ENCODE measurements at places on chromosomes 1 and 21.

DNA sequence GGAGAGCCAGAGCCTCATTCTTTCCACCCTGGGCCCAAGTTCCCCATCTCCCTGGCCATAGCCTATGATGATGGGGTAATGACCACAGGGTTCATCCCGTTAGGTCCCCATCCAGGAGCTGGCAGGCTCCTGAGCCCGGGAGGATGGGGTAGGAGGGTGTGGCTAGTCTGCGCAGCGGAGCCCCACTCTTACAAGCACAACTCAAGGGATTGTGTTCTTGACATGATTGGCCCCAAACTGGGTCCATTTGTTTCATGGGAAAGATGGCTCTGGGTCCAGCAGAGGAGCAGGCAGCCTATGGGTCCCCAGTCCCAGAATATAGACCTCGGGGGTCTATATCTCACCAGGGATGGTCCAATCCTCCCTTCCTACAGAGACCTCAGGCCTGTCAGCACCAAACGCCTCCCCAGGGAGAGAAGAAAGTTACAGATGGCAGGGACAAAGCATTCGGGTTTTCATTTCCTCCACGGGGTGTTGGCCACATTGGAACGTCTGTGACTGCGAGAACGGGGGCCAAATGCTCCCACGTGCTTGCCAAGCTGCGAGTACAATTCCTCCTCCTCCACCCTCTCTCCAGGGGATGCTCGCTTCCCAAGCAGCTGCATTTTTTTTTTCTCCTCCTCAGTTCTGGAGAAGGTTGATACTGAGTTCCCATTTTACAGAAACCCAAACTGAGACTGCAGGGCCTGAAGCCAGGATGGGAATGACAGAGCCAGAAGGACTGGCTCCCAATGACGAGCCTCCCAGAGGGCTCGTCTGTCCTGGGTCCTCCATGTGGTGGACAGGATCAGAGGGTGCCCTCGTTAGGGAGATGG lies 71.0 kb downstream of the DHRS3 start:
- ATAC-seq, result no peak

GRCh38 chr1:19954059-19954458 lies 25.4 kb downstream of the PLA2G2A start:
- ATAC-seq, result no peak

- no peak for ATAC-seq
Measured at GRCh38 chr1:96309783-96310182, 411.8 kb upstream of the PTBP2 start.

GRCh38 chr1:39266269-39266668 lies 61.8 kb downstream of the MACF1 start:
- ATAC-seq, result peak; percentile 18

GRCh38 chr1:86183810-86184209 lies 27.2 kb upstream of the COL24A1 start:
- ATAC-seq, result no peak

DNA sequence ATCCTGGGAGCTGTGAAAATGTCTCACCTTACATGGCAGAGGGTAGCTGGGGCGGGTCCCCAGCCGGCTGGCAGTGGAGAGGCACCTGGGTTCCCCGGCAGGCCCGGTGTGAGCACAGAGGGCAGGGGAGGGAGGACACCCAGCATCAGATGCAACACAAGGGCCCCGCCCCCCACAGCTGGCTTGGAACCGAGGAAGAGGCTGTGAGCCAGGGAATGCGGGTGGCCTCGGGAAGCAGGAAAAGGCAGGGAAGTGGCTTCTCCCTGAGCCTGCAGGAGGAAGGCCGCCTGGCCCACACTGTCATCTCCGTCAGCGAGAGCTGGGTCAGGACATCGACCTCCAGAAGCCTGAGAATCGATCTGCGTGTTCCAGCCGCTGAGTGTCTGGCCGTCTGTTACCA lies 87.3 kb downstream of the SIK1 start:
- ATAC-seq, result no peak

DNA sequence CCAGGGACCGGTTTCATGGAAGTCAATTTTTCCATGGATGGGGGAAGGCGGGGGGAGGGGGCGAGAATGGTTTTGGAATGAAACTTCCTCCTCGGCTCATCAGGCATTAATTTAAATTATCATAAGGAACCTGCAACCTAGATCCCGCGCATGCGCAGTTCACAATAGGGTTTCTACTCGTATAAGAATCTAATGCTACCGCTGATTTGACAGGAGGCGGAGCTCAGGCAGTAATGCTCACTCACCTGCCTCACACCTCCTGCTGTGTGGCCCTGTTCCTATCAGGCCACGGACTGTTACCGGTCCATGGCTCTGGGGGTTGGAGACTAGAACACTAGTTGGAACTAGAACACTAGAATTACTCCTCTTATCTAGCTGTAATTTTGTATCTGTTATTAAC lies 38.0 kb downstream of the PRRX1 start:
- no peak for ATAC-seq

DNA sequence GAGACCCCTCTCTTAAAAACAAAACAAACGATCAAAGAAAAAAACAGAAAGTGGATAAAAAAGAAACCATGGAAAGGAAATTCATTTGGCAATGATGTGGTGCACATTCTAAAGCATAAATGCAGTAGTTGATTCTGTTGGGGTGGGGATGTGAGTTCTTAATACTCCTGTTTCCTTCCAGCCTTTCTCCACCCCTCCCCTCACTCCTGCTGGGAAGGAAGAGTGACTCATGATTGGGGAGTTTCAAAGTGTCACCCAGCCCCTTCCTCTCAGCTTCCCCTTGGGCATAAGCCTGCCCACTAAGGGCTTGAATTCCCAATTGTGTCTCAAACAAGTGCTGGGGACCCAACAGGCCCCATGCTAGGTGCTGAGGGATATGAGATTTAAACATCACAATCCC lies 6.7 kb upstream of the PINK1 start:
- ATAC-seq, result no peak

DNA sequence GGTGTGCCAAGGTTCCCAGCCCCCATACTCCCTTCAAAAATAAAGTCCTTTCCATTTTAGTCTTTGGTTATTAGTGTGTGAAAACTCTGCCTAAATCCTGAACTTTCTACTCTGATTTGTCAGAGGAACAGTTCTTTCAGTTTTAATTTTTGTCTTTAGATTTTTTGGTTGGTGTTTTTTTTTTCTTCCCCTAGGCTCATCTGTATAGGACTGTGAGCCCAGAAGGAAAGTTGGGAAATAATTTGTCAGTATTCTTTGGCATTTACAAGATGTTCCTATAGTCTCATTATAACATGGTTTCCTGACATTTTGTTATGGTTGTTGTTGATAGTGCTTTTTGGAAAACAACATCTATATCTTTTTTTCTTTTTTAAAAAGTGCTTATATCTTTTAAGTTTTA lies 38.0 kb downstream of the LAMC1 start:
- no peak for ATAC-seq

DNA sequence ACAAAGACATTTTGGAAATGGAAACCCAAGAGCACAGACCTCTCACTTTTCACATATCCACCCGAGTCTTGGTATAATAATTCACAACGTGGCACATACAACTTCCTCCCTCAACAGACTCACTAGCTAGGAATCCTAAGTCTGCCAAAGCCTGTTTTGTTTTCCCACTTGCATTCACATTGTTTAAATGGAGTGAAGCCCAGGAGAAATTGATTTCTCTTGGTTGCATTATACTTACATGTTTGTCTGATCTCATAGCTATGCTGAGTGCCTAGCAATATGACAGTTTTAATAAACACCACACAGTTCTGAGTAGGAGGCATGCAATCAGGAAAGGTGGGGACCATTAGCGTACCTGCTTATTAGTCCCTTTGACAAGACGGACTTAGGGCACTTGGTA lies 348.6 kb upstream of the ADGRL4 start:
- ATAC-seq, result no peak

- ATAC-seq, result no peak
Measured at GRCh38 chr1:243848165-243848857, 1.7 kb downstream of the AKT3 start.

- no peak for ATAC-seq
Measured at GRCh38 chr1:19300211-19300610, 11.6 kb upstream of the AKR7A3 start.

DNA sequence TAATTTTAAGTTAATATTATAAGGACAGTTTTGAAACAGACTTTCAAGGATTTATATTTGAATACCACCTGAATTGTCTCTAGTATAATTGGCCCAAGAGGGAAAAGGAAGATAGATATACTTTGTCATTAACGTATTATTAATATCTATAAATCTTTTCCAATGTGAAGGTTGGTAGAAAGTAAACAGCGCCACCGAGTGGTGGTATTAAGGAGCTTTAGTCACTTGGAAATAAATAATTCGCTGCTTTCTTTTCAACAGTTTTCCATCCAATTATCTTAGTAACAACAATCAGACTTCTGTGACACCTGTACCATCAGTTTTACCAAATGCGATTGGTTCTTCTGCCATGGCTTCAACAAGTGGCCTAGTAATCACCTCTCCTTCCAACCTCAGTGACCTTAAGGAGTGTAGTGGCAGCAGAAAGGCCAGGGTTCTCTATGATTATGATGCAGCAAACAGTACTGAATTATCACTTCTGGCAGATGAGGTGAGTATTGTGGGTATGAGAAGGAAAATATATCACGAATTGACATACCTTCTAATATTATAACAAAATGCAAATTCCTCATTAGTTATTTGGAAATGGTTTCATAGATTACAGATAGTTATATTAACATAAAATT lies 37.7 kb downstream of the SH3GLB1 start:
- ATAC-seq, result no peak

- no peak for ATAC-seq
Measured at GRCh38 chr1:150182247-150182646, 32.5 kb downstream of the PLEKHO1 start.

GRCh38 chr1:21241771-21242581 lies 48.3 kb downstream of the ECE1 start:
- ATAC-seq, result no peak

DNA sequence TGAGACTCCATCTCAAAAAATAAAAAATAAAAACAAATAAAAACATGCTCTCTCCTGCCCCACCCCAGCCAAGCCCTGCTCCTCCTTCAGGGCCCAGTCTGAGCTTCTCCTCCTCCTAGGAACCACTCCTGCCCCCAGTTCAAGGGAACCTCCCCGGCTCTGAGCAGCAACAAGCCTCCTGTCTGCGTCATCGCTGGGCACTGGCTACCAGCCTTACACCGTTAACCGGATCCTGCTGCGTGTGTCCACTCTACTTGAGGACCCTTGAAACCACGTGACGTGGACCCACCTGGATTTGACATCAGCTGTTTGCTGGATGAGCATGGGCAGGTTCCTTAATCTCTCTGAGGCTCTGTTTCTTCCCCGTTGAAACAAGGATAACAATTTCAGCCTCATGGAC lies 1.6 kb upstream of the TAS1R2 start:
- no peak for ATAC-seq

DNA sequence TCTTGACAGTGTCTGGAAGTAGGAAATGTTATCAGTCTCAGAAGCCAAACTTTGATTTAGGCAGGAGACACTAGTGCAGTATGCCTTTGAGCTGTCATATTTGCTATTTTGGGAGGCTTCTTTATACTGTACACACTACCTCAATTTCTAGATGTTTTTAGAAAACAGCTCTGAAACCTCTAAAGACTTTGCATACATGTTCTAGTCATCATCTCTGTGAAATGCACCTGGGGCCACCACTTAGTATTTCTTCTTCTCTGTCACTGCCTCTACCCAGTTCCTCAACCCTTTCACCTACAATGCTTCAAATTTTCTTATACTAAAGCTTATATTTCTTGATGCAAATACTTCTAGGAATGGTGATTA lies 29.1 kb upstream of the PLA2G4A start:
- ATAC-seq, result no peak

- no peak for ATAC-seq
Measured at GRCh38 chr1:31875636-31876236, 59.9 kb upstream of the SPOCD1 start.

DNA sequence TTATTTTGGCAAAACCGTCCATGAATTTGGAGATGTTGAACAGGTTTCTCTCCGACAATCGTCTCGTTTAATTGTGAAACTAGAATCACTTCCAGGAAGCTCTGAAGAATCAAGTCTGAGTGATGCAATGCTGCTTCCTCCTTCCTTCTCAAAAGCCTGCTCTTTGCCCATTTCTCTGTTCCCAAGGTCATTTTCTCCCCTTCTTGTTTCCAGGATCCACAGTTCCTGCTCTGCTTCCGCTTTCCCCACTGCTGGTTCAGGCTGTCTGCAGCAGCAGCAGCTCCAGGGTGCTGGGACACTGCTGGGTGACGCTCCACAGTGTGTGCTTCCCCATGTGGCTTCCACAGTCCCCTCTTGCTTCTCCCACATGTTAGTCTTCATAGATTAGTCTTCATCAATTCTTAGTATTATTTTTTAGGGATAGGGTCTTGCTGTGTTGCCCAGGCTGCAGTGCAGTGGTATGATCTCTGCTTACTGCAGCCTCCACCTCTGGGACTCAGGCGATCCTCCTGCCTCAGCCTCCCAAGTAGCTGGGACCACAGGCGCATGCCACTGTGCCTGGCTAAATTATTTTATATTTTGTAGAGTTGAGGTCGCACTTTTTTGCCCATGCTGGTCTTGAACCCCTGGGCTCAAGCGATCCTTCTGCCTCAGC lies 156.2 kb downstream of the DYRK1A start:
- ATAC-seq, result no peak

DNA sequence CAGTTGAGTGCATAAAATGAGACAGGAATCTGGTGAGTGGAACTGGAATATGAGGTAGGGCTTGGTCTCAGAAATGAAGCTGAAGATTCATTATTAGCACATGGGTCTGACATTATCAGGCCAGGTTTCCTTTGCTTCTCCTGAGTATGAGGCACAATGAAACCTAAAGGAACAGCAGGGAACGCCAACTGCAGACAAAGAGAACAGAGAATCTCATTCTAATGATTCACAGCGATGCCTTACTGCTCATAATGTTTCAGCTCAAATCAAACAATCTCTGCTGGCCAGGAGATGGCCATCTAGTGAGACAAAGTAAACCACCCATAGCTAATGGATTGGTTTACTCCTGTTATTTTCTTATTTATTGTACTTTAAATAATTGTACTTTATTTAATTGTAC lies 133.5 kb downstream of the C1orf21 start:
- ATAC-seq, result no peak

DNA sequence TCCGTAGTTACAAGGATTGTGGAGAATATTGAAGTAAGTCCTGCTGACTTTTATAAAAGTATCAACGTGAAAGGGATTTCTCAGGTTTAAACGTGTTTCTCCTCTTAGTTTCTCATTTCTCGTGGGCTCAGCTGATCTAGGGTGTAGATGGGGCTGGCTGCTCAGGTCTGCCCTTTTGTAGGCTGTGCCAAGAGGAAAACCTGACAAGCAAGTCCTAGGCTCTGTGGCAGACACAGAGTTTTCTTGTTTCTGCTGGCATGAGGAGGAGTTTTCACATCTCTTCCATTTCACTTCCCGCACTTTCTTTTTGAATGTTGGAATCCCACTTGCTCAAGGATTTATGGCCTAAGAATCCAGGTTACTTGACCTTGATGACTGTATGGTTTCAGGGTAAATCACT lies 14.8 kb downstream of the VPS13D start:
- ATAC-seq, result no peak

DNA sequence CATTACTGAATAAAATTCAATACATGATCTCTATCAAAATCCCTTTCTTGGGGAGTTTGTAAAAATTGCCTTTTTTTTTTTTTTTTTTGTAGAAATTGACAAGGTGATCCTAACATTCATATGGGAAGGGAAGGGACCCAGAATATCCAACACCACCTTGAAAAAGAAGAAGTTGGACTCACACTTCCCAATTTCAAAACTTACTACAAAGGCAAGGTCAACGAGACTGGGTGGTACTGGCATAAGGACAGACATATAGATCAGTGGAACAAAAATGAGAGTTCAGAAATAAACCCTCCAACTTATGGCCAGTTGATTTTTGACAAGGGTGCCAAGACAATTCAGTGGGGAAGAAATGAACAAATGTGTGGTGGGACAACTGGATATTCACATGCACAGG lies 31.4 kb upstream of the CLSTN1 start:
- no peak for ATAC-seq

GRCh38 chr1:18407166-18408045 lies 73.3 kb upstream of the KLHDC7A start:
- no peak for ATAC-seq
